ENCODE measurements at places on chromosomes 3 and 15. TPM values are rescaled to one million over a fixed set of nuclear protein-coding genes. Genes with fewer than 3 reads are reported as not detected.

DNA sequence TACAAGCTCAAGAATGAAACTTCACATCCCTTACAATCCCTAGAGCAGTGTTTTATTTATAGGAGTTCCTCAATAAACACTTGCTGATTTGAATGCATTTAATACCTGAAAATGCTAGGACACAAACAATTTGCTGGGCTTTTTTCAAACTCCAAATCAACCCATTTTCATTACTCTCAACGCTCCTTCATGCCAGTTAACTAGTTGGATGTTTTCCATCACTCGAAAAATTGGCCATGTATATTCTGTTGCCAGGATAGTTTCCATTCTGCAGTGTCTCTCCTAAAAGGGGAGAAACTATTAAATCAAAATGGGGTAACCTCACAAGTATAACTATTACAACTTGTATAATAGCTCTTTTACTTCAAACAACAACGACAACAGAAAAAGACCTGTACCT is 1.2 kb downstream of the GBE1 start:
- peak; percentile 37 for DNase-seq

- DNase-seq, result no peak
Measured at GRCh38 chr3:499001-499761, 302.6 kb downstream of the CHL1 start.

DNA sequence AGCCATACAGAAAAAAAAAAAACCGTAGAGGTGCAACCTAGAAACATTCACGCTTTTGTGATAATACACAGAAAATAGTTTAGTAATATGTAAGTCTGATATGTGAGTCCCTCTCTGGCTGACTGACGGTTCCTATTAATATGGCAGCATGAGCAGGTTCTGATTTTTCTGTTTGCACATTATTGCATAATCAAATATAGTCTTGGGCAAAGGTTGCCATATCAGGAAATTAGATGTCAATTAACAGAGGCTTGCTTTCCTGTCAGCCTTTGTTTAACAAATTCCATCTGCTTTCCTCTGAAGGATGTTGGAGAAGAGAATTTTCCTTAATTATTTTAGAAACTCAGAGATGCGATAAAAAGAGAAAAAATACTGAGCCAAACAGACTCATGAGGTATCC is 14.8 kb downstream of the GABRB3 start:
- DNase-seq, result no peak

- no peak for DNase-seq
Measured at GRCh38 chr3:134761213-134761612, 33.8 kb upstream of the EPHB1 start.

DNA sequence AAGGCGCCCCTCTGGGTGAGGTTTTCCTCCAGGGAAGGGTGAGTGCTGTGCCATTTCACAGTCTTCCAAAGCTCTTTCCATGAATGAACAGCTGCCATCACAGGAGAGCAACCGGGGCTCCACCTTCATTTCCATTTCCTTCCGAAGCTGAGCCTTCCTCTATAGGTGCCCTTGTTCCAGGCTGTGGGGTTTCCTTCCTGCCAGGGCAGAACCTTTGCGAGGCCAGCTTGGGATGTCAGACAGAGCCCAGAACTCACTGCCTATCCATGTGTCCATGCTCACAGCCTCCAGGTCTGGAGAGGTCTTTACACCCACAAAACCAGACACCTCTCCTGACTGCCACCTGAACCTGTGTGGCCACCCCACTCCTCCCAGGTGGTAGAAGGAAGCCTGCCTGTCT is 49.2 kb downstream of the SLCO2A1 start:
- no peak for DNase-seq

DNA sequence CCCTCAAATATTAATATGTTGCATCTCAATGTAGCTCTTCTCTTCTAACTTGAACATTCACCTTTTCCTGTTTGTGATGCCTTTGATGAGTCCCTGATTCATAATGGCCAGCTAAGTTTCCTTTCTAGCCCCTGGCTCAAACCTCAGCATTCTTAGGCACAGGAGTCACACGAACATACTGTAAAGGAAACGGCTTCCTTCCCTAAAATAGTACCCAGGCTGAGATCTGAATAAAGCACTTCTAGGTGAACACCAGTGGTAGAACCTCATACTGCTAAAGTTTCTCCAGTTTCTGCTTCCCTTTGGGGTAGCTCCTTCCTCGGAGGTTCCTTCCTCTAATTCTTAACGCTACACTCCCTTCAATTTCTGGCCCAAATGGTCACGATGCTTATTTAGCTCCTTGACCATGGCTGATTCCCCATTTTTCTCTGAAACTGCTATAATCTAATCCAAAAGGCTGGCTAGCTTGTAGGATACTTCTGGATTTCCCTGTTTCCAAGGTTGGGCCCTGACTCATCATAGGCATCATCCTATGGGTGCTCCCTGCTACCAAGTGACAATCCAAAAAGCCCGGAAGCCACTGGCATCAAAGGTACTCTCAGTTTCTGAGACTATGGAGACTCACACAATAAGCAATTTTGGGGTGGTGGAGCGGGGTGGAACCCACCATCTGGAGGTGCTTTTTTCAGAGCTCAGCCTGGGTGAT is 2.4 kb downstream of the ANAPC13 start:
- DNase-seq, result peak; percentile 89

GRCh38 chr15:36221992-36222391 is 357.4 kb upstream of the CDIN1 start:
- no peak for DNase-seq

- DNase-seq, result no peak
Measured at GRCh38 chr3:110564674-110565073, 506.9 kb upstream of the NECTIN3 start.

DNA sequence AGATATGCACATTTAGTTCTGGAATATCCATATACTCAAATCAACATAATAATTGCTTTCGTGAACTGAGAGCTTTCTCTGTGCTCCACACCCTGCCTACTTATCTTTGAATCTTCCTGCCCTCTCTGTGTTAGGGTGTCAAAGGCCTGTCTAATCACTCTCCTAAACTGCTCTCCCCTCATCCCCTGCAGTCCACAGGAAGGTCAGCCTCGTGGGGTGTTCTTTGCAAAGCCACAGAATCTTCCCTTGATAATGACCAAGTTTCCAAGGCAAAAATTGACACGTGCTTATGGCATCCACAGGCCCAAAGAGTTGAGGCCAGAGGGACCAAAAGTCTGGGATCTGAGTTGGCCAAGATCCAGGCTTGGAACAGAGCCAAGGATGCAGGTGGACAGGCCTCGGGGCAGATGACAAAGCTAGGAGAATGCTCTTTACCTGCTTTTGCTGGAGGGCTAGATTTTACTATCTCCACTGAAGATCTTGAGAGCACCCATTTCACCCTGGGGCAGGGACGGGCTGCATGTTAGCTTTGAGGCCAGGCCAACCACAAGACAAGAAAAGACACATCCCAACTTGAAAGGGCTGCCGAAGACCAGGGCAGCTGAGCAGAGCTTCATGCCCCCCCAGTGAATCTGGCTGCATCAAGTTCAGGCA is 20.4 kb downstream of the BHLHE40 start:
- DNase-seq, result no peak

The PTX3 gene
- polyA plus RNA-seq, result 131 TPM

The DZIP1L gene
- 3.0 TPM for polyA plus RNA-seq

The RBP2 gene
- not detected for polyA plus RNA-seq

The TEX55 gene
- not detected for polyA plus RNA-seq

The CPNE9 gene
- polyA plus RNA-seq, result not detected

All from endothelial cell of umbilical vein (primary cell).